ENCODE measurements at places on chromosomes 3 and 15.
A peak's percentile ranks its signal among the peaks of the same experiment; 100 is the strongest.

DNA sequence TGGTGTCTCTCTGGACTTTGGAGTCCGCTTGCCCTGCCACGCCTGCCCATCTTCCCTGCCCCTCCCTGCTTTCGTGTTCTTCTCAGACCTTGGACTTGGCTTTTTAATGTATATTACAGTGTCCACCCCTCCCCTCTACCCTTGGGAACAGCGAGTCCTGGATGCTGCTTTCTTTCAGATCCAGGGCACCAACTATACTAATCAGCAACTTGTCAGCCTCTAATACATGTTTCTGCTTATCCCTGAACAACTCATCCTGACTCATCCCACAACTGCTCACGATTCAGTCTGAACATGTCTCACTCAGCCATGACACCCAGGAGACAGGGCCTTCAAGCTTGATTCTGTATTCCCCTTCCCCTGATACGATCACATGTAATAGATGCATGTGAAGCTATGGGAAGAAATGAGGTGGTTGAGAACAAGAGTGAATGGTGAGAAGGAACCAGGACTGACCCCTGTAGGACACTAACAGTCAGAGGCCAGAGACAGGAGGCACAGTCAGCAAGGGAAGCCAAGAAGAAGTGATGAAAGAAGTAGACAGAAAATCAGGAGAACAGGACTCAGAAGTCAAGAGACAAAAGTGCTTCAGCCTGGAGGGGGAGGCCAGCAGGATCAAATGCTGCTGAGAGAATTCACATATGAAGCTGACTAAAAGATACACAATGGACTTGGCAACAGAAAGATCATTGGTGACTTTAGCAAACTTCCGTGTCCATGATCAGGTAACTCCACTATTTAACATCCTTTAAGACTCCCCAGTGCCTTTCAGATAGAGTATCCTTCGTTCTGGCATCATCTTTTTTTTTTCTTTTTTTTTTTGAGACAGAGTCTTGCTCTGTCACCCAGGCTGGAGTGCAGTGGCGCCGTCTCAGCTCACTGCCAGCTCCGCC is 35.4 kb downstream of the BCL2L10 start:
- no peak for DNase-seq

DNA sequence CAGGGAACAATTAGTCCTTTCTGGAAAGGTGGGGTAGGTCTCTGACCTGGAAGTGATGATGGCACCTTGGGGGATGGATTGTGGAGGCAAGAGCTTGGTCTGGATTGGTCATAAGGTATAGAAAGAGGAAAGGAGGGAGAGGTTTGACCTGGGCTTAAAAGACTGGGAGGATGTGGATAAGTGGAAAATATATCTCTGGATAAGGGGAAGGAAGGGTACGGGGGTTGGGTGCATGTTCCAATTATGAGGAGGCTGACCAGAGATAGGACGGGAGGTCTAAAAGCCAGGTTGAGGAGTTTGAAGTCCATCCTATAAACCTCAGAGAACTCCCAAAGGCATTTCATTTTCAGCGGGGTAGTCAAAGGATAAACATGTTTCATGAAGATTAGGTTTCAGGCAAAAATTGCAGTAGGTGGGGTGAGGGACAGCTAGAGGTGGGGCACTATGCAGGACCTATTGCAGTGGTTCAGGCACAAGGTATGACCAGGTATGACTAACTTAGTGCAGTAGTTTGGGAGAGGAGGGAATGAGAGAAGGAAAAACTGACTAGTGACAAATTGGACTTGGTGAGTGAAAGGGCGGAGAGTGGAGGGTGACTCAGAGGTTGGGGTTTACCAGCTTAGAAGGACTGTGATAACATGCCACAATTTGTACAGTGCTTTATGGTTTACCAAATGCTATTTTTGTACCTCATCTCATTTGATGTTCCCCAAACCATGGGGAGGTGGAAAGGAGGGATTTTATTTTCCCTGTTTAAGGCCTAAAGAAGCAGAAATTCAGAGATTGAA is 10.7 kb downstream of the PDE8A start:
- DNase-seq = peak; percentile 92

DNA sequence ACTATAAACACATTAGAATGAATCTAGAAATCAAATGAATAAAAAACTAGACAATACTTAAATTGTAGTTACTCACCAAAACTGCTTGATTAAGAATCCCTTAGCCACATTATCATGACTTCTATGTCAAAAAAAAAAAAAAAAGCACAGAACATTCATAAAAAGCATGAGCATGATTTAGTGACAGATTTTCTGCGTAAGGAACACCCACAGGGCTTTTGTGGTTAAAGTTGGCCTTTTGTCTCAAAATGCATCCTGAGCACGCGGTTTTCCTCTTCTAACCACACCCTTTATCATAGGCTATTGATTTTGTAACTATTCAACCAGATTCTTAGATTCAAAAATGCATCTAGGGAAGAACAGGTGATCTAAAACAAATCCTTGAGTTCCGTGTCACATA is 334.0 kb upstream of the NR2F2 start:
- no peak for DNase-seq

DNA sequence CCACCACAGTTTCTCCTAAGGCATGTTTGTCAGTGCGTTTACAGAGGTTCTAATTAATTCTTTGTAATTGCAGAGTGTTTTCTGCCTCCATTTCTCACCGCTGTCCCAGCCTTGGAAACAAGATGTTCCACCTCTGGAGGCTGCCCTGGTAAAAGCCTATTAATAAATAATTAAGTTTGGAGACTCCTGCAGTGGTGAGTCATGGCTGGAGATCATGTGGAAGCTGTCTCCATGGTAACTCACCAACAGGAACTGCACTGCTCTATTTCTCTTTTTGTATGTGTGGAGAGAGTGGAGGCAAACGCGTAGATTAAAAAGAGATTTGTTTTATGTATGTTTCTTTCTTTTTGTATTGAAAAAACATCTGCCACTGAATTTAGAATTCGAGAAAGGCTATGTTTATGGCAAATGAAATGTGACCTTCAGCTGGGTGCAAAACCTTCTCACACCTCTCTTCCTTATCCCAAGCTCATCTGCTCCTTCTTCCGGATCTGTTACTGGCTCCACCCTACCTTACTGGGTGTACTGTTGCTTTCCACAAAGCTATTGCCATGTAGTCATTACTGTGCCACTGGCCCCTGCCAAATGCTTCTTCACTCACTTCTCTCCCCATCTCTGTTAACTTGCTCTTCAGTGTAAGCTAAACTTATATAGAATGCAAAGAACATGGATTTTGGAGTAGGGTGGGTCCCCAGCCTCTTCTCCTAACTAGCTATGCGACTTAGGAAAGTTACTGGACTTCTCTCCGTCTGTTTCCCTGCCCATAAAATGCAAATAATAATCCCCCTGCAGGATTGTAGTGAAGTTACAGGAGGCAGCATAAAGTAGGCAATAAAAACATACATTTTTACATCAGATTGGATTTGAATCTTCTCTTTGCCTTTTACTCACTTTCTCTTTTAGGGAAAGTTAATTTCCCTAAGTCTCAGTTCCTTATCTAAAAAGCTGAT is 778.5 kb downstream of the NTRK3 start:
- DNase-seq = no peak

- no peak for DNase-seq
Measured at GRCh38 chr3:72618739-72619138, 229.5 kb downstream of the SHQ1 start.

GRCh38 chr15:65985387-65985786 is 116.1 kb downstream of the RAB11A start:
- no peak for DNase-seq

DNA sequence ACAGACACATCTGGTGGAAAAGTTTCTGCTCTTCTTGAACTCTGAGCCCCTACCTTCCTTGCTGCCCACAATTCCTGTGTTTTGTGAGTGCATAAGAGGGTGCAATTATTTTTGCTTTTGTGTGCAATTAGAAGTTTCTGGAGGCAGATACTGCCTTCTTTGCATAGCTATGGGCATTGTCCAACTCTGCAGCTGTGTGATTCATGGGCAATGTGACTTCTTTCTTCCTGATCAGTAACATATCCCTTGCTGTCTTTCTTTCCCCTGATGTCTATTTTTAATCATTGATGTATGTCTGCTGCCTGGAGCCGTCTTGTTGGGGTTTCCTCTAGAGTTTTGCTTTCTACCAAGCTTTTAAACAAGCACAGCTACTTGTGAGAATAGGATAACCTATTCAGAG is 321.6 kb upstream of the CHRM5 start:
- no peak for DNase-seq

DNA sequence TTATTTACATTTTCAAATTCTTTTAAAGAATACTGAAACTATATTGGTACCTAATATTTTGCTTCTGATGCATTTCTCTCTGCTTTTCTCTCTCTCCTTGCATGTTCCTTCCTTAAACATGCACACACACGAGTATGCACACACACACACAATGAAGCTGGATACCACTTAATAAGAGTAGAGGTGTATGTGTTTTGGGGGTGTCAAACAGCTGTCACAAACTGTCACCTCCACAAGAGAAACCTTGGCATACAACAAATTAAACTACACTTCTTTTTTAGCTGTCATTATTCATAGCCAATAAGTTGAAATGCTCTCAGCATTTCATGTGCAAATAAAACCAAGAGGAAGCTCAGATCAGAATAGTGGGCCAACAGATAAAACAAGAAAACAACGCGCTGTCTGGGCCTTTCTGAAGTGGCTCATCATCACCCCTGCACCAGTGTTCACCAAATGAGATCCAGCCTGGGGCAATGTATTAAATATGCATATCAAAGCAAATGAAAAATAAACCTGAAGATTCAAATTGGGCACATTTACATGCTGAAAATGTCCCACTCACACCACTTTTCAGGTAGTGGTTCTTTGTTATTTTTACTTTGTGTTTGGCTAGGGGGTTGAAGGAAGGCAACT is 9.7 kb downstream of the MEIS2 start:
- no peak for DNase-seq

DNA sequence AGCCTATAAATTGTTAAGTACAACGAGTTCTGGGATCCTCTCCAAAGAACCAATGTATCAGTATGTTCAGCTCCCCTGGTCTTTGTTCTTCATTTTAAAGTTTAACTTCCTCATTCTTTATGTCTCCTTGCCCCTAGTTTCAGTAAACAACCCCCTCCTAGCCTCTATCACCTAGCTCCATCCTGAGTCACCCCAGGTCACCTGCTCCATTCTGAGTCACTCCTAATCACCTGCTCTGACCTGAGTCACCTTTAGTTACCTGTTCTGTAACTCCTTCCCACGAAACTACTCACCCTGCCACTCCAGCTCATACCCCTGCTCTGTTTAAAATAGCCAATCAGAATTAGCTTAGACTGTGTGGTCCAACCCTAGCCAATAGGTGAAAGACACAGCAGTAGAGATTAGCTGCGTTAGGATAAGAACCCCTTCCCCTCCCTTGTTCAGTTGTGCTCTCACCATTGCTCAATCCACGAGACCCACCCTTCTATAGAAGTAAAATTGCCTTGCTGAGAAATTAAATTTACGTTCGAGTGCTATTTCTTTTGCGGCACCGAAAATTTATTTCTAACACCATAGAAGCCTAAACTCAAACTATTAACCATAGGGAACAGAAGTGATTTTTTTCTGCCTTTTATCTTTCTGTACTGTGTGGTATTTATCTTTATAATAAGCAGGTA is 245.0 kb upstream of the ADAMTS9 start:
- no peak for DNase-seq

- no peak for DNase-seq
Measured at GRCh38 chr3:23807424-23808015, 1.8 kb downstream of the UBE2E1 start.

DNA sequence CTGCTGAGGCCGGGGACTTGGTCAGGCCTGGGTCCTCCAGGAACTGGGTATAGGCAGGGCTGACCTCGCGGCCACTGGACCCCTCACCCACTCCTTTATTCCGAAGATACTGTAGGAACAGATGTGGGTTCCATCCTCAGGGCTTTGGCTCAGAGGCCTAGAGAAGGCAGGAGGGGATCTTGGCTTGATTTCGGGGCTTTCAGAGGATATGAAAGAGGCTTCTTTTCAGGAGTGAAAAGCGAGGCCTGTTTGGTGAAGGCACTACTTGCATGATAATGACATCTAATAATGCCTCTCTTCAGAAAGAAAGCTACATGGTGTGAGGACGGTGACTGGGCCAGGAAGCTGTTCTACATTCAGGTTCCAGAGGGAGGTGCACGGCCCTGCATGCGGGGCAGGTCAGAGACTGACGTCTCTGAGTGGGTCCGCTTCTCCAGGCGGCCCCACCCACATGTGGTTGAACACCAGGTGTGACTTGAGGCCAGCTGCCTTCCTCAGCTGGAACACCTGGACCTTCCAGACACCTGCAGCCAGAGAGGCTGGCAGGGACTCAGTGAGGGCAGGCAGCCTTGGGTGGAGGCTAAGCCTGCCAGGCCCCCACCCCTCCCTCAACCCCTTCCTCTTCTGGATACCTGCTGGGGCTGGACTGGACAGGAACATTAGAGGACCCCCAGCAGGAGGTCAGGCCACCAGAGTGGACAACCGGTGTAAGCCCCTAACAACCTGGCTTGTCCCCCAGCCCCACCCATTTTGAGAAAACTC is 31.1 kb upstream of the HHATL start:
- DNase-seq = no peak

DNA sequence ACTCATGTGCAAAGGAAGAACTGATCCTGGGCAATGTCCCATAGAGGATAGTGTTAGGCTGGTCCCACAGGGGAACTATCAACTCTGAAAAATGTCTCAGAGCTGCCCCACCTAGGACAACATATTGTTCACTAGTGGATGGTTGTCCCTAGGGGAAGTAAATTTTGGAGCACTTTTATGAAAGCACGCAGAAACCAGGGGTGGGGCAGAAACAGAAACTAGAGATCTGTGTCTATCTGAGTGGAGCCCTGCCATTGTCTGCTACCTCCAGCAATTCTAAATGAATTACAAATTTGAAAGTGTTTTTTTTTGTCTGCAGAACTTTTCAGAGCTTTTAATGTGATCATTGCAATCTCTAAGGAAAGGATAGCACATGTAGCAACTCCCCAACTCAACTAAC is 357.1 kb upstream of the PROK2 start:
- DNase-seq = no peak

DNA sequence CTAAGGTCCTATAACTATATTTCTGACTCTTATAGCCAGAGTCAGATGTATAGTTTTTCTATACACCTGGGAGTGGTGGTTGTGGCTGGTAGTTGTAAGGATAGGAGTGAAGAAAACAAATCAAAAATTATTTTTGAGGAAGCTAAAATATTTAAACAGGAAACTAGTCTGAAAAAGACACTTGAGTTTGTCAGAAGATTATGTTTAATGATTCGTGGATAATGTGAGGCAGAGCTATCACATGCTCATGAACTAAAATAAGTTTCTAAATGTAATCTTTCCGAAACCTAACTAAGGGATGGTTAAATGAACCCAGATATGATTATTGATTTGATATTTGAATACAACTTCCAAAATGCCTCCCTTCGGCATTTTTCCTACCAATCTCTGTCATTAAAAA is 30.4 kb downstream of the GABRR3 start:
- no peak for DNase-seq
